Heart right ventricle (tissue), 16 donors: ENCODE measurements at places on chromosomes 3 and 15. TPM values are rescaled to one million over a fixed set of nuclear protein-coding genes. Genes with fewer than 3 reads are reported as not detected.

DNA sequence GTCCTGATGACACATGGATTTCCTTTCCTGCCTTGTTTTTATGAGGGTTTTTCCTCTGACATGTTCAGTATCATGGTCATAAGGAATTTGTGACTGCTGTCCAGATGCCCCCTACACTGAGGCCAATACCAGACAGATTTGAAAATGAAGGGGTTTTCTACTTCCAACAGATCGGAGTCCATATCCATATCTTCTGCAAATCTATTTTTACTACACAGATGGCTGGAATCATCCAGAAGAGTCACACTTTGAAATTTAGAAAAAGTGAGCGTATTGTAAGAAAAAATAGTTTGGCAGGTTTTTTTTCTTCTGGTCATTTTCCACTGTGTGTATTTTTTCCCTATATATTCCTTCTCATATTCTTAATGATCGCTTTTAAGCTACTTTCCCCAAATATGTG is 197.5 kb upstream of the LRRC3B start:
- DNase-seq = no peak

DNA sequence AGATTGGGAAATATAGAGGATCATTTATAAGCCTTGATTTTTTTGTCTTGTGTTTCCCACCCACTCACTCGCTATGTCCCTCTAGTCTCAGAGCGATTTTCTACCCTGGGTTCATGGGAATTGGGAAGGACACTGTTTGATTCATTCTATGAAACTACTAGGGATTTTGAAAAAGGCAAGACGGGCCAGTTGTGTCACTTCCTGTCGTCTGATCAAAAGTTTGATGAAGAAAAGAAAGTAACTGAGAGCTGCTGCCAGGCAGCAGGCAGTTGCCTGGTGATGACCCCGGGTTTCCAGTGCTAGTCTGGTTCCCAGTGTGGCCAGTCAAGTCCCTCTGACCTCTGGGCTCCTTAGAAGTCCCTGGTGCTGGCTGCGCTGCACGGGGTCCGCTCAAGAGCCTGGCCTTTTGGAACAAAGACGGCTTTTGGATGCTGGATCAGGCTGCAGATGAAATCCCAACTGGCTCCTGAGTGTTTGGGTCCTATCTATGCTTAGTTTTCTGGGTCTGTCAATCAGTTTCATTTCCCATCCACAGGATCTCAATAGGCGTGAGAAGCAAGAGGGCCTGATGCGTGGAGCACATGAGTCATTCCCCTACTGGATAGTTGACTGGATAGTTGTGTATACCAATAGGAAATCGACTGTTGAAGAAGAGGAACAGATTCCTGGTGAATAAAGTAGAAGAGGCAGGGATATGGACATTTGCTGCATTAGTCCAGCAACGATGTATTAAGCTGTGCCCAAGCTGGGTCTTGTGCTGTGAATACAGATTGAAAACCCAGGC is 89.7 kb downstream of the EEFSEC start:
- DNase-seq = no peak

GRCh38 chr3:129467932-129468331 is 27.9 kb downstream of the IFT122 start:
- DNase-seq = no peak

Gene CYP8B1
- not detected for polyA plus RNA-seq

Gene TMEM158
- polyA plus RNA-seq = 0.37 TPM

GRCh38 chr3:5317557-5317956 is 130.1 kb downstream of the EDEM1 start:
- no peak for DNase-seq
